ENCODE measurements at places on chromosomes 6 and 20. TPM values are rescaled to one million over a fixed set of nuclear protein-coding genes. Genes with fewer than 3 reads are reported as not detected.

Gene MATN4
- 6.7 TPM for total RNA-seq

Gene CD40
- 3.2 TPM for total RNA-seq

Gene CDYL
- total RNA-seq = 23.2 TPM

Gene BNIP5
- total RNA-seq = not detected

Gene SLC17A4
- total RNA-seq = not detected

Gene TENT5A
- total RNA-seq = 0.78 TPM

Gene OR12D3
- total RNA-seq = not detected

Gene FNDC1
- total RNA-seq = not detected

Gene OSER1
- total RNA-seq = 25.3 TPM

Gene PHACTR1
- 3.3 TPM for total RNA-seq

Gene COL11A2
- total RNA-seq = 0.42 TPM

Gene EPHA7
- not detected for total RNA-seq

Gene C20orf202
- not detected for total RNA-seq

Gene CHD6
- total RNA-seq = 45.4 TPM

Gene DEFB118
- not detected for total RNA-seq

Gene GPX6
- total RNA-seq = not detected

Gene FRK
- 0.02 TPM for total RNA-seq

Gene FAM50B
- total RNA-seq = 9.5 TPM

Gene HCK
- 1.8 TPM for total RNA-seq

Gene RALGAPA2
- 28.6 TPM for total RNA-seq

Gene BPIFA1
- total RNA-seq = not detected

Gene AVP
- total RNA-seq = not detected

Gene LYRM2
- total RNA-seq = 32.4 TPM

Gene CNKSR3
- not detected for total RNA-seq

Gene CST2
- total RNA-seq = not detected

Gene OXT
- total RNA-seq = 0.61 TPM

Gene SEL1L2
- total RNA-seq = not detected

Gene SRMS
- total RNA-seq = not detected

Gene RFX6
- total RNA-seq = not detected

Gene BPIFB4
- total RNA-seq = not detected

Gene NR2E1
- total RNA-seq = not detected

Gene ERVFRD-1
- total RNA-seq = not detected

Gene MARCKS
- total RNA-seq = 0.12 TPM

Gene RBBP8NL
- total RNA-seq = not detected

Gene ASIP
- not detected for total RNA-seq

Gene FOXQ1
- total RNA-seq = not detected

Gene NSFL1C
- 81.3 TPM for total RNA-seq

Gene PGBD1
- 2.2 TPM for total RNA-seq

Gene SLC13A3
- 0.12 TPM for total RNA-seq

Gene SNX21
- total RNA-seq = 0.24 TPM

Gene CPXM1
- 0.49 TPM for total RNA-seq

Gene SLC17A5
- total RNA-seq = 6.0 TPM

Gene HTR1E
- not detected for total RNA-seq

Gene AKAP7
- 6.1 TPM for total RNA-seq

Gene ZC2HC1B
- total RNA-seq = not detected
